ENCODE measurements at places on chromosomes 2 and 18.

DNA sequence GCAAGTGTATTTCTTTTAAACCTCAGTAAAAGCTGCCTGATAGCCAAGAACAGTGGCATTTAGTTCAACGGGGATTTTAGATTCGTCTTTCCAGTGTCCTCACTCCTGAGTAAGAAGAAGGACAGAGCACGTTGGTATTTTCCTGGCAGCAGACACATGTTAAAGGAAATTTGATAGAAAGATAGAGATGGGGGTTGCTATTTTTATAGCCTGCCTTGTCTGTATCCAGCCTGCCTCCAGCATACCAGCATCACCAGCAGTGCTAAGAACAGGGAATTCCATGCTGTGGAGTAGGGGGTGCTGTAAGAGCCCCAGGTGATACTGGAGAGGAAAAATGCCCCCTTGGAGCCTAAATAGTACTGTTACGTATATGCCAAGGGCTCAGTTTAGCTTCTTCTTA is 1.1 kb upstream of the SMYD1 start:
- no peak for DNase-seq

GRCh38 chr2:54947136-54947535 is 103.1 kb downstream of the RTN4 start:
- no peak for DNase-seq

- no peak for DNase-seq
These were observed 4.3 kb upstream of the SNTG2 start for GRCh38 chr2:946073-946948.

- DNase-seq, result no peak
These were observed 761.6 kb downstream of the DCC start for GRCh38 chr18:53101536-53102105.

DNA sequence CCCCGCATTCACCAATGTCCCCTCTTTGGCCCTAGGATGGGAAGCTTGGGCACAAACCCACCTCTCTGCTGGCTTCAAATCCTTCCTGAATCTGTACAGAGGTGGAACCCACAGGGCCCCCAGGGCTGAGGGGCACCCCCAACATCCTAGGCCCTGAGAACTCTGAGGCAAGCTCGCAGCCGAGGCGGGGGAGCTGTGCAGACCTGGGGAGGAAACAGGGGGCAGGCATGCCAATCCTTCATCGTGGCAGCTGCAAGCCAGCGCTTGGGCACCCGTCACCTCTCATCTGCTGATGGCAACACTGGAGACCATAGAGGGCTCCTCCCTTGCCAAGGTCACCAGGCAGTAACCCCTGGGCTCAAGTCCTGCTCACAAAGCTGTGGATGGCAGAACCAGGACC is 10.8 kb downstream of the ECEL1 start:
- DNase-seq, result no peak

DNA sequence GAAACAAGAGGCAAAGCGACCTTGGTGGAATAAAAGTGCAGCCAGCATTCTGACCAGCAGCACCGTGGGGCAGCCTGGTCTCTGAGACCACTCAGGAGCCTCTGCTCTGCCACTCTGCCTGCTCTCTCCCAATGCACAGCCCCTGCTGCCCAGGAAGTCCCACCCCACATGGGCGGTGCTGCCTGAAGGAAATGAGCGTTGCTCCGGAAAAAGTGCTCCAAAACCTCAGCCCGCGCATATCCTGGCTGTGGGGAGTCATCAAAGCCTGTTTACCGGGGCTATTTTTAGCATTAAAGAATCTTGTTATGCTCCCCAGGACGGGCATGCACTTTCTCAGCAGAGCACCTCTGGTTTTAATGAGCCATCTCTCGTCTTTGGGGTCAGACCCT is 54.5 kb downstream of the EPAS1 start:
- no peak for DNase-seq

DNA sequence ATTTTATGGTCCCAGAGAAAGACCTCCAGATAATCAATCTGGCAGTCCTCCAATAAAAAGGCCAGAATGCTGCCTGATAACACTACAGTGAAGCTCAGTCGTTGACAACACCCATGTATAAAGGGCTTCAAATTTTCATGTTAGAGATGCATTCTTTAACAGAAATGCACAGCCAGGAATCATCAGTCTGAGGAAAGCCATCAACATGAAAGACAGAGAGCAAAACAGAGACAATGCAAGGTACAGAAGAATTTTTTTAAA is 13.8 kb downstream of the BABAM2 start:
- no peak for DNase-seq

- no peak for DNase-seq
These were observed 969.6 kb upstream of the PIK3C3 start for GRCh38 chr18:40985436-40985835.

GRCh38 chr2:111072220-111072871 is 48.4 kb upstream of the BCL2L11 start:
- no peak for DNase-seq

DNA sequence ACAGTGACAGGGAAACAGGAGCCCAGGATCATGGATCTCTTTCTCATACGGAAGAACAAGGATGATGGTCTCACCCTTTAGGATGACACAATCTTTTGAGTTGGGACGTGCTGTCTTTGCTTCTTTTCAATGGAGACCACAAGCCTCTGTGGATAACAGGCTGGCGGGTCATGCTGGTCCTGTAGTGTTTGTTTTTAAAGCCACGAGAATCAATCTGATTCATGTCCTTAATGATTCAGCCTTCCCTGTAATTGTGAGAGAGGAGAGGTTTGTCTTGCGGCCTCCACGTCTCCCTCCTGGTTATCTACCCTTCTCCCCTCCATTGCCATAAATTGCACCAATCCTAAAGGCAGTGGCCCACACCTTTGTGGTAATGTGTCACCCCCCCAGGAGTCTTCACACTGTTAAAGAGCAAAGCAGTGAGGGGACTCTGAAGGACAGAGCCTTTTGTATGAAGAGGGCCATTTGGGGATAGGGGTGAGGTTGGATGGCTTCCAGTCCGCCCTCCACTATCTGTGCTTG is 87.7 kb upstream of the TGFA start:
- DNase-seq, result no peak

DNA sequence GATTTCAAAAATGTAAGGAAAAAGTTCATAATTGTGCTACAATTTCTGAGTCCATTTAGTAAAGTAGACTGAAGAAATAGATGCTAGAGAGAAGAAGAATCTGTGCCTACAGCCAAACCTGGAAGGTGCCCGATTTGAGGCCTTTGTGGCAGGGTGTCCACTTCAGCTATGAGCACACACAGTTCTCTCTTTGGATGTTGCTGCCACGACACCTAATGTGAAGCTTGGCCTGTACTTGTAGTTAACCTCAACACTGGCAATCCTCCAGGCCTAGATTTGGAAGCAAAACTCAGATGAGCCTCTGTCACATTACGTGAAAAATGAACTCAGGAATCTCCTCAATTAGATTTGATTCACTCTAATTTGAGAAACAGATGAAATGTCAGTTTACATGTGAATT is 90.1 kb upstream of the LRP1B start:
- no peak for DNase-seq

DNA sequence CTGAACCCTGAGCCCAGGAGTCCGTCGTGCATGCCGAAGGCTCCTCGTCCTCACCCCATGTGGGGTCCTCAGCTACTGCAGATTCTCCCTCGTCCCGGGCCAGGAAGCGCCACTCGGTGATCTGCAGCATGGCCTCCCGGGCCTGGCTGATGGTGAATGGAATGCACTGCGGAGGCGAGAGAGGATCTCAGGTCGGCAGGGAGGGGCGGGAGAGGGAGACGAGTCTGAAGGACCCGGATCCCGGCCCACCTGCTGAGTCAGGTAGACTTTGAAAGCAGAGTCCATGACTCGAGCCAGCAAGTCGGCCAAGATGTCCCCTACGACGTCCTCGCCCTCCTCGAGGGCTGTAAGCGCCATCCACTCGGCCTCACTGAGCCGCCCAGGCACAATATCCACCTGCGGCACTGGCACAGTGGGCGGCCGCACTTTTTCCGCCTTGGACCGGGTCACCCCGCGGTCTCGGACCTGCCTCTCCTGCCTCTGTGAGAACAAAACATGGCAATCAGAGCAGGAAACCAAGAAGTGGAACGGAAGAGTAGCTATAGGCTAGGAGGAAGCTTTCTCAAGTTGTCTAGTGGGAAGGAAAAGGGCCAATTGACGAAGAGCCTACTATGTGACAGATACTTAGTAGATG is 5.5 kb downstream of the C2orf81 start:
- no peak for DNase-seq

DNA sequence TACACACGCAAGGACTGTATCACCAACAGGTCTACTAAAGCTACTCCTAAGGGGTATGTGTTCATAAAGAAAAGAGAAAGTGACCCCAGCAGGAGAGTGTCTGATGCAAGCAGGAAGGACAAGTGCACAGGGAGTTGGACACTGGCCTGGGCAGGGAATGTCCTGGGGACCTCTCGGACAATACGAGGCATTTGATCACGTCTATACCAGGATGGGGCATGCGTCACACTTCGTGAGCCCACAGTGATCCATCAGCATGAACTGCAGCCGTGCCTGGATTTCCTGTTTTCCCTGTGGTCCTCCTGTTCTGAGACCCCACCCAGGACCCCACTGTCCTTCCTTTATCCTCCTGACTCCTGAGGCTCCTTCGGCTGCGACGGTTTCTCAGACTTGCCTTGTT is 113.9 kb downstream of the HDAC4 start:
- DNase-seq, result no peak

DNA sequence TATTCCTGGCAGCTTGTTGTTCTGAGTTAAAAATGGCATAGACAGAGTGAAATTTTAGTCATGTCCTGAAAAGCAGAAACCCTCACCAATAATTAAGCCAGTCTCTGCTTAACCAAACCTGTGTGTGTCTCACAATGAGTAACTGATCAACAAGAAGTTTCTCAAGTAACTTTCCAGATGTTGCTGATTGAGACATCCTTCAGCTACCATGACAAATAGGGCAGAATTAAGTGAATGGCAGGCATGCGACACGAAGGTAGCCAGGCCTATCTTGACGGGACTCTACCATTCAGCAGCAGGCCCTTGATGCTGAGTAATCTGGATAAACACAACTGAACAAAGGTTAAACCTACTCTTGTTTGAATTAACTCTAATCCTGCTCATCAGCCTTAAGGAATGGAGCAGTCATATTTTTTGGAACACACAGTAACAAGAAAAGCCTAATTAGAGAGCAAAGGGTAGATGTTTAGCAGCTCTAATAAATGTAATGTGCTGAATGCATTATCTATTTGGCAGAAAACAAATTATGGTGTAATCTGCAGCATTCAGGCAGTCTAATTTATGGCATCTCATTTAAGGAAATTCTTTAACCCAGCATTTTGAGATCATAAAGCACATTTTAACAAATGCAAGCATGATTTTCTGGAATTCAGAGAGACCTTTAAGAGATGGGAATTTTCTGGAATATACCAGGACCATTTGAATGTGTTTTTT is 159.5 kb upstream of the EPHA4 start:
- no peak for DNase-seq

- DNase-seq, result no peak
These were observed 18.3 kb upstream of the CXCR4 start for GRCh38 chr2:136135921-136136906.

DNA sequence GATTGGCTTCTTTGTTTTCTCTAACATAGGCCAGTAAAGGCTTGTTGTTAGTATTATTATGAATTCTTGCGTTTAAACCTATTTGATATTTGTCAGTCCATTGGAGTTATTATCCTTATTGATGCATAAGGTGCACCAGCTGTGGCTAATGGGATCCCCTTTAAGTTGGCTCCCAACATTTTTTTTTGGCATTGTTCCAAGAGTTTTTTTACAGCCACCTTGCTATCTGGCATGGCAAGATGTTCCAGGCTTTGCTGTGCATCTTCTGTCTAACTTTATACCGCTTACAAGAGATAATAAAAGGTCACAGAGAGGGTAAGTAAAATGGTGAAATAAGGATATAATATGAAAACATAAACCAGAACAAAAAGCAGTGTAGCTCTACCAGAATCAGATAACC is 157.5 kb upstream of the TACR1 start:
- DNase-seq, result no peak

DNA sequence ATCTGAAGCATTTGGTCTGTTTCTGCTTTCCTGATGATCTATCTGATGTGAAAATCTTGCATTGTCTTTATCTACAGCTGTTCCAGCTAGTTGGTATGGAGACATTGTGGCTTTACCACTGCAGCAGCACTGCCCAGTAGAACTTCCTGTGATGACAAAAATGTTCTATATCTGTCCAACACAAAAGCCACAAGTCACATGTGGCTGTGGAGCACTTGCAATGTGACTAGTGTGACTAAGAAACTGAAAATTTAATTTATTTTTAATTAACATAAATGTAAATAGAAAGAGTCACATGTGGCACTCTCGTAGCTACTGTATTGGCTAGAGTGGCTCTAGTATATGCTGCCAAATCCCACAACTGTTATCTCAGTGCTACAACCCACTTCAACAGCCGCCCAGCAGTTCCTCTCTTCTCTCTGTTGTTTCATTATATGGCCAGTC is 425.7 kb downstream of the SETBP1 start:
- no peak for DNase-seq

- DNase-seq, result no peak
These were observed 36.9 kb downstream of the RPL37A start for GRCh38 chr2:216535454-216535995.

DNA sequence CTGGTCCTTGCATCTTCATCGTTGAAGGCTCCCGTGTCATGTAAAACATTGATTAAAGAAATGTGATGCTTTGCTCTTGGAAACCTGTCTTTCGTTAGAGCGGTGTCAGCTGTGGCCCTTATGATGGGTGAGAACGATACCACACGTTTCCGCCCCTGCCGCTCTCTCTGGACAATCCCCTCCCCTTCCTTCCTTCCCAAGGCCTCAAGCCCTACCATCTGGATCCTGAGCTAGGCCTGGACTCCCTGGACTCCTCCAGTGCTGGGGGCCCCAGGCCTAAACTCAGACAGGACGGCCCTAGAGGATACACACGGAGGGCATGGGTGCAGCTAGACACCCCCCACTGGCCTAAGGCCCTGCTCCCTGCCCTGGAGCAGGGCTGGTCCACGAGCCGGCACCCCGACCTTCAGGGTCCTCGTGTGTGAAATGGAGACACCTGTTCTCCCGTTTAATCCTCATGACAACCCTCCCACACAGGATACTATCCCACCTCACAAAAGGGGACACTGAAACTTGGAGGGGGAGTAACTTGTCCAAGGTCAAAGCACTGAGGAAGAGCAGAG is 13.2 kb downstream of the BIN1 start:
- DNase-seq, result no peak

DNA sequence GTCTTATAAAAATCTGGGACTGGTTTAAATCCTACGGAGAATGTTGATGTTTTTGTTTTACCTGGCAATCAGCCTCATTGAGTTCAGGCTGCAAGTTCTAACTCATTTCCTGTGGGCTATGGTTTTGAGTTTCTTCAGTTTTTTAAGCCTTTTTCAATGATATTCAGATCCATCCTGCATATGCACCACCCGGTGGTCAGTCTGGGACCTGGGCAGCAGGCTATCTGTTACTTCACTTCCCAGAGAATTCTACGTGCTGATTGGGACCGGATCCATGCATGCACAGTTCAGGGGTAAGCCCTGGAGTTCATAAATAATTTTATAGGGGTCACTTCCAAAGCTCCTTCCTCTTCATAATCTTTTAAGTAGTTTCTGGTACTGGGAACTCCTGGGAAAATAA is 339.2 kb upstream of the HNRNPA3 start:
- DNase-seq, result no peak

GRCh38 chr2:117714110-117714509 is 100.4 kb upstream of the DDX18 start:
- DNase-seq, result no peak

- DNase-seq, result no peak
These were observed 407.7 kb upstream of the SLC8A1 start for GRCh38 chr2:40859617-40860016.

- DNase-seq, result no peak
These were observed 59.6 kb downstream of the IKZF2 start for GRCh38 chr2:213091765-213092164.

Measured in HAP-1 (cell line).